A549 treated with dexamethasone at 1 μM for 4 hours (cell line): ENCODE measurements at places on chromosomes 6 and 20. TPM values are rescaled to one million over a fixed set of nuclear protein-coding genes. Genes with fewer than 3 reads are reported as not detected.

PBOV1 gene
- not detected in 5 replicates for total RNA-seq

SIRPG gene
- total RNA-seq: not detected in 5 replicates

KIF13A gene
- total RNA-seq: 19.2 to 23.7 TPM (median 22.1 TPM) in 5 replicates

FAM229B gene
- 6.4 to 9.3 TPM (median 8.1 TPM) in 5 replicates for total RNA-seq

WFDC12 gene
- not detected in 5 replicates for total RNA-seq

FUT9 gene
- not detected in 5 replicates for total RNA-seq

TMC2 gene
- total RNA-seq: 0.02 TPM in 1 of 5 replicates, not detected in the others

TMEM30A gene
- total RNA-seq: 32.0 to 44.8 TPM (median 40.4 TPM) in 5 replicates

ZDHHC14 gene
- 2.8 to 4.1 TPM (median 3.5 TPM) in 5 replicates for total RNA-seq

HRH3 gene
- total RNA-seq: not detected in 5 replicates

RSPO3 gene
- 68.8 to 84.3 TPM (median 77.2 TPM) in 5 replicates for total RNA-seq

STMND1 gene
- not detected in 5 replicates for total RNA-seq

SCUBE3 gene
- total RNA-seq: 0.05 to 0.11 TPM (median 0.06 TPM) in 5 replicates

TRIM31 gene
- total RNA-seq: 0.69 to 0.76 TPM (median 0.70 TPM) in 5 replicates

LTA gene
- 0.06 to 0.21 TPM (median 0.12 TPM) in 4 of 5 replicates, not detected in the other for total RNA-seq

TMEM217 gene
- total RNA-seq: 0.35 to 1.1 TPM (median 0.60 TPM) in 5 replicates

KCNQ5 gene
- total RNA-seq: 1.0 to 1.6 TPM (median 1.4 TPM) in 5 replicates

SLC24A3 gene
- 0.02 to 0.05 TPM (median 0.03 TPM) in 3 of 5 replicates, not detected in the others for total RNA-seq

MUCL3 gene
- 0.06 to 0.15 TPM (median 0.10 TPM) in 5 replicates for total RNA-seq
